ENCODE measurements at places on chromosomes 3 and 15. TPM values are rescaled to one million over a fixed set of nuclear protein-coding genes. Genes with fewer than 3 reads are reported as not detected.

DNA sequence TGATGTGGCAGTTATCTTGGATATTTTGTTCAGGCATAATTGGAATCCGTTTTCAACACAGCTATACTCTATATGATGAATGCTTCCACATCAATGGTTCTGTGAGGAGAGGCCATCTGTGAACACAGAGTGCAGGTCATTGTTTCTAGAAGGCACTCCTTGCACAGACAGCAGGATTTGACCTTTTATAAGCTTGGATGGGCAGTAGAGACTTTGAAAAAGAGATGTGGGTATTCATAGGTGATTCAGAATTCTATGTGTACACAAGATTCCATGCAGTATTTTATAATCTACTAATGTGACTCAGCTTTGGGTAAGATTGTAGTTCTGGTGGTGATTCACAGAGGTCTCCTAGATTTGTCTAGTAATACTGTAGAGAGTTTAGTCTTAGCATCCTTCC is 12.5 kb downstream of the ARPP21 start:
- no peak for DNase-seq

GRCh38 chr15:68100194-68100593 is 46.1 kb downstream of the PIAS1 start:
- no peak for DNase-seq

SLC27A2 gene
- total RNA-seq, result 72.6 TPM

GRCh38 chr3:138113326-138113725 is 2.1 kb downstream of the DZIP1L start:
- DNase-seq, result no peak

DNA sequence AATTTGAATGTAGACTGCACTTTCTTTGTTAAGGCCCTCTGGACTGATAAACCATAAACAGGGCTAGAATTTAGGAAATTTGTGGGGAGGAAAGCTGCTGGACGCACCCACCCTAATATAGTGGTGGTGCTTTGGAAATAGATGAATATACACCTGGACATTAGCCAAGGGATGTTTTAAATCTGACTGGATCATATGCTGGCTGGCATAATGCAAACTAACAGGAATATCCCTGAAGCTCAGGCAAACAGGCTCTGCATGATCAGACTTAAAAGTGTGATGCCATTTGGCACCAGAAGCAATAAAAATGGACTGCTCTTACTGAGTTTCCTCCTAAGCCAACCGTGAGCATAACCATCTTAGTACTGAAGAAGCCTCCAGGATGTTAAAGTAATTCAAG is 465.8 kb upstream of the ROBO1 start:
- DNase-seq, result no peak

GRCh38 chr3:69500604-69501003 is 114.7 kb upstream of the FRMD4B start:
- no peak for DNase-seq

- no peak for DNase-seq
Observed at GRCh38 chr3:48879994-48880377, 18.7 kb downstream of the SLC25A20 start.

CKMT1B gene
- not detected for total RNA-seq

DNA sequence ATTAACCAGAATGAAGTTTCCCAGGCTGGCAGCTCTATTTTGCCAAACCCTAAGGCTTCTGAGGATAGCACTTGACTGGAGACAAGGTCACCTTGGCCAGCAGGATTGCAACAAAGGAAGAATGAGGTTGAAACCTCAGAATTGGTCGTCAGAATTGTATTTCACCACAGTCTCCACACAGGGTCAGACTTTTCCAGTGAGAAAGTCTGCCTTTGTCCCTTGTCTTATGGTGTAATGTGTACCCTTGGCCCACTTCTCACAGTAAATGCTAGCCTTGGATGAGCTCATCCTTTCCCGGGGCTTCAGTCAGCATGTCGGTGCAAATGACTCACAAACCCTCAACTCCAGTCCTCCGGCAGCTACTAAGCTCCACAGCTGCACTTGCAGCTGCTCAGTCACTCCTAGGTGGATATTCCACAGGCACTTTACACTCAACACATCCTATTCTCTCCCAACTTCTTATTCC is 19.7 kb downstream of the SSR3 start:
- DNase-seq, result no peak

DNA sequence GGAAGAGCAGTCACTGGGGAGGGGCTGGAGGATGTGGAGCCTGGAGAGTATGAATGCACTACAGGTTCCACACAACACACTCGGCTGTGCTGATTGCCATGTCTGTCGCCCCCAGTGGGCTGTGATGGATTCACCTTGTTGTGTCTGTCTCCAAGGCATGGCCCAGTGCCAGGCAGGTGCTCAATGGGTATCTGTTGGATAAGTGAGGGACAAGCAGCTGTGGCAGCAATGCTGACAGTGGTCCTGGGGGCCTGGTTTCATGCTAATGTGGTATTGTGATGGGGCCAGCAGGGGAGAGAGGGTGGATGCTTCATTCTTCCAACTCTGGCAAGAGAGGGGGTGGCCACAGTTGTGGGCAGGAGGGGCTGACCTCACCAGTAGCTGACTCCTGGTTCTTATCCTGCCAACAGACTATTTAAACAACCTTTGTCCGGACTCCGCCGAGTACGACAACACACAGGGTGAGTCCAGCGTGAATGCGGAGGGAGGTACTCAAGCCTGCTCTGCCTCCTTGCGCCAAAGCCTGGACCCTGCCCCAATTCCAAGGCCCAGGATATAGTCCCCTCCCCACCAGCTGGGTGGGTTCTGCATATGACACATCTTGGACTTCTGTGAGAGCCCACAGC is 47.3 kb upstream of the NR2C2 start:
- no peak for DNase-seq

- no peak for DNase-seq
Observed at GRCh38 chr3:126014252-126014651, 45.3 kb downstream of the ROPN1B start.

WDR82 gene
- total RNA-seq, result 87.4 TPM

CCR3 gene
- total RNA-seq, result 0.55 TPM

- DNase-seq, result no peak
Observed at GRCh38 chr15:99017322-99017701, 9.7 kb upstream of the PGPEP1L start.

KNG1 gene
- total RNA-seq, result not detected

DNA sequence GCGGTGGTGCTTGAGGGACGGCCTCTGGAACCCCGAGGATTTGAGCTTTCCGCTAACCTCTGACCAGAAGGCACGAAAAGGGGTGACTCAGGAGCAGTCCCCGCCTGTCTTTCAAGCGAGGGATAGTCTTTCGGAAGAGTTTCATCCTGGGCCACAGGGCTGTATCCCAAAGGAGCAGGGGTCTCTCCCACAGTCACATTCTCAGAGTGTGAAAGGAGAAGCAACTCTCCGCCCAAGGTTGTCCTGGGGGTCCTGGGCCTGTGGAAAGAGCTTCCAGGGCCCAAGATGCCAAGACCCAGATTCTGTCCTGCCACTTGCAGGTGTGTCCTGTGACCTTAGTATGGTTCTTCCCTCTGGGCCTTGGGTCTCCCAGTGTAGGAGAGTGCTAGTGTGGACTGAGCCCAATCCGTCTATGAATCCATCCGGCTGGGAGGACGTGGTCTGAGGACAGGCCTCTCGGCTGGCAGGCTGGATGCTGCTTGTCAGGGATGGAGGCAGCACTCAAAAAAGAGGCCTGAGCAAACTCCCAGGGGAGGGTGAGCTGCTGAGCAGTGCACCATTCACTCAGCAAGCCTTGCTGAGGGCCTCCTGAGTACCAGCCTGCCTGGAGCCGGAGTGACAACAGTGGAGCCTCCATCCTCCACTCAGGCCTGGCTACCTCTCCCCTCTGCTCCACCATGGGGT is 1.6 kb upstream of the DUSP7 start:
- DNase-seq, result no peak

DNA sequence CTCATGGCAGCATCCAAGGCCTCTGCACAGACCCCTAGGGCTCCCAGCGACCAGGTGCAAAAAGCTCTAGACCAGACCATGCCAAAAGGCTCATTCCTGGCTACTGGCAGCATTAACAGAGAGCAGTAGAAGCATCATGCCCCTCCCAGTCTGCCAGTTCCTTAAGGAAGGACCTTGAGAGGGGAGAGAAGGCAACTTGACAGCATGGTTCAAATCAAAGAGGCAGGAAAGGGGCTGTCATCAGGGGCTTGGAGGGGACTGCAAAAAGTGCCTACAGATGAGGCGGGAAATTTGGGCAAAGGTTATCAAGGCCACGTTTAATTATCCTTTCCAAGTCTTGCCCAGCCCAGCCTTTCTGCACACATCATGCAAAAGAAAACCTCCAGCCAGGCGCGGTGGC is 64.7 kb downstream of the SSUH2 start:
- no peak for DNase-seq

DNA sequence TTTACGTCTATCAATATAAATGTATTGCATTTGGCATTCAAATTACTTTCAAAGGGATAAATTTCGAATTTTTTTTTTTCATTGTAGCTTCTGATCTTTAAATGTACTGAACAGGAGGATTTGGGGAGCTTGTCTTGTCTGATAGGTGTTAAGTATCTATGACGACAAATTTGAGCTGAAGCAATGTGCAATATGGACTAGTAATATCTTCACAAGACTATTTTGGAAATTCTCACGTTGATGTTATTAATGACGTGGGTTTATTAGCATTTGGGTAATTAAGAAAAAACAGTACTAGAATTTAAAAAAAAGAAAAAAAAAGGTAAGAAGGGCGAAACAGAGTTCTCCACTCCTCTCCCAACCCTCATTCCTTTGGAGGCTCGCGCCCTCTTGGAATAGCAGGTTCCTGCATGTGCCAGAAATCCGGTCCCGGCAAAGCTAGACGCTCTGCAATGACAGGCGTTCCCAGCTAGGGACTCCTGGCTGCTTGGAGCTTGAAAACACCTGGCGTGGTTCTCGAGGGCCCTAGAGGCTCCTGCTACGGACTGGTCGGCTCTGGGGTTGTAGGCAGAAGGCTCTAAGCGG is 648 bp upstream of the P2RY1 start:
- DNase-seq, result no peak

DNA sequence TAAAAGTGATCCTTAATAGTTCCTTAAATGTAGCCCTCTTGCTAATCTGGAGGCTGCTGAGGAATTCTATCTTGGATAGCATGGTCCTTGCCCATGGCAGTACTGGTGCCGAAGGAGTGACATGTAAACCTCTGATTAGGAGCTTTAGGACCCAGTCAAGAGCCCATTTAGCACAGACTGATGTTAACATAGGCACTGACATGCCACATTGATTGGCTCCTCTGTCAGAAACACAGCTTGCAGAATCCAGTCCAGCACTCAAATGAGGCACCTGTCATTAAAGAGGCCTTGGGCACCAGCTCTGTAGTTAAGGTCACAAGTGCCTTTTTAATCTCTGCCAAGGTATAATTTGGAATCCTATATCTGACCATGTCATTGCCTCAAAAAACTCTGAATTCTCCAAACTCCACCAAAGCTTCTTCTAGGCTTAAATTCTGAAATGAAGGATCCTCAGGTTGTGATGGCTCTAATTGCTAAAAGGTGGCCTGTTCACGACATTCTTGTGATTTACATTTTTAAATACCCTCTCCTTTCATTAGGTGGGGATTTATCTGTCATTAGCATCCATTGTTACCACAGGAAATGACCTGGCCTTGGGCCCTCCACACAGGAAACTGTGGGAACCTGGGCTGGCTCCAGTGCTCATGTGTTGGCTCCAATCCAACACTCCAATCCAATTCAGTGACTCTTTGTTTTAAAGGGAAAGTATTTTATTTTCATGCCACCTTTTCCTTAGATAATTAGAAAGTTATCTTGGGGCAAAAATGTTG is 57.3 kb upstream of the RNF7 start:
- DNase-seq, result no peak

DNA sequence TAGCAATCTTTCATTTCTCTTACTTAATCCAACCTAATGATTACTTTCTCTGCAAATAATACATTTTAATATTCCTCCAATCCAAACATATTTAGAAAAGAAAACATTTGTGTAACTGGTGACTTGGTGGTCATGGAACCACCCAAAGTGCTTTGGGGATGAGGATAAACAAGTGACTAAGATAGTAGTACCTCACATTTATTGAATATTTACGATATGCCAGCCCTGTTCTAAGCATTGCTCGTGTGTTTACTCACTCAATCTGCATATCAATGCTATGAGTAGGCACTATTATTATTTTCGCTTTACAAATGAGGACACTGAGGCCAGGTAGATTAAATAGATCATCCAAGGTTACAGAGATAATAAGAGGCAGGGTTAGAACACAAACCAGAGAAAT is 189.5 kb downstream of the SHOX2 start:
- DNase-seq, result no peak

DNA sequence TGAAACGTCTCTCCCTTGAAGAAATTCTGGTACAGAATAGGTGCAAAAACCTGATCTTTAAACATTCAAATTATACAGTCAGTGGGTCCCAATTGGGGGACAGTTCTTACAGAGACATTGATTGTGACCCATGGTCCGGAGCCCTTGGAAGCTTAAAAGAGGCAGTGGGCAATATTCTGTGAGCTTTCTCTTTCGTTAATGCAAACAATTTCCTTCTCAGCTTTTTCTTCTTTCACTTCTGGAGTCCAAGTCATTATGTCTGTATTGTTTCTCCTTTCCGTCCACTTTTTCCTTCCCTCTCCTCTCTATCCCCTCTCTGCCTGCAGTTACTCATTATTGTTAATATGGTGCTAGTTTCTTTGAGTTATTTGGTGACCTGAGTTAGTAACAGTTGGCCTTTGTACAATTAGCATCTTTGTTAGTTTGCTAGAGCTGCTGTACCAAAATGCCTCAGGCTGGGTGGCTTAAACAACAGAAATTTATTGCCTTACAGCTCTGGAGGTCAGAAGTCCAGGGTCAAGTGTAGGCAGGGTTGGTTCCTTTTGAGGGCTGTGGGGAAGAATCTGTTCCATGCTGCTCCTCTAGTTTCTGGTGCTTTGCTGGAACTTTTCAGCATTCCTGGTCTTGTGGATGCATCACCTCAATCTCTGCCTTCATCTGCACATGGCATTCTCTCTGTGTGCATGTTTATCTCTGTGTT is 102.6 kb downstream of the GMPS start:
- DNase-seq, result no peak

SKOR1 gene
- 0.42 TPM for total RNA-seq

GRCh38 chr15:71780115-71780976 is 30.0 kb upstream of the NR2E3 start:
- no peak for DNase-seq

CLPX gene
- 39.0 TPM for total RNA-seq
